ENCODE measurements at places on chromosomes 1 and 21.

- DNase-seq = no peak
Measured at GRCh38 chr1:114641377-114641776, 28.5 kb downstream of the DENND2C start.

DNA sequence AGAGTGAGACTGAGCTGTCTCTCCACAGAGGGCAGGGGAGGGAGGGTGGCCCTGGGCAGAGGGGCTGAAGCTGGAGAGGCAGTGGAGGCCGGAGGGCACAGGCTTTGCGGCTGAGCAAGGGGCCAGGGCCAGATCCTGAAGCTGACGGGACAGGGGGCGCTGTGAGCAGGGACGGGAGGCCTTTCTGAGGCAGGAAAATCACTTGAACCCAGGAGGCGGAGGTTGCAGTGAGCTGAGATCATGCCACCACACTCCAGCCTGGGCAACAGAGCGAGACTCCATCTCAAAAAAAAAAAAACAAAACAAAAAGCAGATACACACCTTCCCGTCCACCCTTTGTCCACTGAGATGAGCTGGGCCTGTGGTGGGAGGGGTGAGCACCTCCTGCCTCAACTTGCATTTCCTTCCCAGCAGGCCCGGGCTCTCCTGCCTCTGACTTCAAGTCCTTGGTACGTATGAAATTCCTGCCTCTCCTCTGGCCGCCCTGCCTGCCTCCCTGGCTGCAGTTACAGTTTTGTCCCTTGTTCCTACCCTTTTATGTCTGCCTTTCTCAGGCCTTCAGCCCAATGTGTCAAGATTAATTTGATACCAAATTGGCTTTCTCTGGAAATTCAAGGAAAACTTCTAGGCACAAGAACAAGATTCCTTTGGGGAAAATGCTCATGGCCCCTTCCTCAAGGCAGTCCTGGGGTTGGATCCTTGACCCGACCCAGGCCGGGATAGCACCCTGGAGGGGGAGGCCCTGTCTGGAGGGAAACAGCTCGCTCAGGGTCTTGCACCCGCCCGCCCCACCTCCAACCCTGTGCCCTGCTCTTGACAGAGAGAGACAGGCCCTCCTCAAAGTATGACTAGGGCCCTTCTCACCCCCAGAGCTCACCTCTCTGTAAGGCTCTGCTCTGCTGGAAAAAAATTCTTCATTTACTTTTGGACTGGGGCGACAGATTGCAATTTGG lies 11.2 kb upstream of the ADAMTSL4 start:
- DNase-seq = no peak

DNA sequence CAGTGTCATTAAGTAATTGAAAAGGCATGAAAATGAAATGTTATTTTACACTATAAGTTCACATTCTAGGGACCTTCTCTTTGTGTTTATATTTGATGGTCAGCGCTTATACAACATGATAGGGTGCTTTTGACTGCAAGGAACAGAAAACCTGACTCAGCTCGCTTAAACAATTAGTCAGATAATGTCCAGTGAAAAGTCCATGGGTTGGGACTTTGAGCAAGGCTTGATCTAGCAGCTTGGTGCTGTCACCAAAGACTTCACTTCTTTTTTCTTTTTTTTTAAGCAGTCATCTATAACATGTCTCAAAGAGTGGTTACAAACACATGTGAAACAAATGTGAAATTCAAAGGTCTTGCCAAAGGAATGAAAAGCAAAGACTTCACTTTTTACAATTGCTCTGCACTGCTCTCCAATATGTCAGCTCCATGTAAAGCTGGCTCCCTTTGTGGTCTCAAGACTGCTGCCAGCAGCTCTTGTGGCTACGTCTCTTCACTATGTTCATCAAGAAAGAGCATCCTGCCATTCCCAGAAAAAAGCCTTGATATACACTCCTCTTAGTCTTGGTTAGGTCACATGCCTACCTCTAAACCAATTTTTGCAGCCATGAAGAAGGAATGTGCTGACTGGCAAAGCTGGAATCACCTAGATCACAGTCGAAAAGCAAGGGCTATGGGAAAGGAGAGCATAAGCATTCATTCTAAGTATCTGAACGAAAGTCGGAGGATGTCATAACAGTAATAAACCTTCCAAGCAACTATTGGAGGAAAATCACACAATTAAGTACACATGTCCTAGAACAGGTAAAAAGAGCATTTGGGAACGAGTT lies 15.2 kb downstream of the F3 start:
- DNase-seq = no peak

DNA sequence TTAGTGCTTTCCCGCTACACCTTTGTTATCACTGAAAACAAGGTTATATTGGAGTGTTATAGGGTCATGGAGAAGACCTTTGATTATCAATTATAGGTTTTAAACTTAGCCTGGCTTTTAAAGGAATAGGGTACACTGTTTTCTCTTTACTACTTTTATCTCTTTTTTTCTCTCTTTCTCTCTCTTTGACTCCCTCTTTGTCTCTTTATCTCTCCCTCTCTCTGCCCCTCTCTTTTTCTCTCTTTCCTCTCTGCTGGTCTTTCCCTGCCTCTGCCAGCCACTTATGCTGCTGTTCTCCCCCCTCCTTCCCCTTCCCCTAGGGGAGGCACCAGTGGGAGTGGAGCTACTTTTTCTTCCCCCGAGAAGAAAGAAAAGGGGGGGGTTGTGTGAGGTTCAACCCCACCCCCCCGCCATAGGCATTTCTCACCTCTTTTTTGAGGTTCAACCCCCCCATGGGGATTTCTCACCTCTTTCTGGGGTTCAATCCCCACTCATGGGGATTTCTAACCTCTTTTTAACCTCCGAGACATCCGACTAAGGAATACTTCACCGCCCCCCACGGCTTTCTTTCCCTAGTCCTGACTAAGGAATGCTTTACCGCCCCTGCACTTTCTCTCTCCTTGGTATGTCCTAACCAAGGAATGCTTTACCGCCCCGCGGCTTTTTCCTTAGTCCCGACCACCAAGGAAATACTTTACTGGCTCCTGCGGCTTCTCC lies 17.2 kb upstream of the ZBTB8B start:
- no peak for DNase-seq

GRCh38 chr1:233620065-233620464 lies 6.2 kb downstream of the KCNK1 start:
- no peak for DNase-seq

DNA sequence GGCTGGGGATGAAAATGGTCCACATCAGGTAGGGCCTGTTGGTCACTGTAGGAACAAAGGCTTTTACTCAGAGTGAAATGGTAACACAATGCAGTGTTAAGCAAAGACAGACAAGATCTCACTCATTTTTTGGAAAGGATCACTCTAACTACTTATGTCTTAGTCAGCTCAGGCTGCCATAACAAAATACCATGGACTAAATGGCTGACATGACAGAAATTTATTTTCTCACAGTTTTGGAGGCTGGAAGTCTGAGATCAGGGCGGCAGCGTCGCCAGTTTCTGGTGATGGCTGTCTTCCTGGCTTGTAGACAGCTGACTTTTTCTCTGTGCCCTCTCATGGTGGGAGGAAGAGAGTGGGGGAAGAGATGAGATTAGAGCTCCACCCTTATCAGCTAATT lies 10.2 kb upstream of the MAGI3 start:
- DNase-seq = no peak

GRCh38 chr1:228471762-228472398 lies 15.3 kb upstream of the RNF187 start:
- DNase-seq = no peak

- DNase-seq = no peak
Measured at GRCh38 chr1:47711848-47712492, 274.1 kb downstream of the FOXD2 start.

- DNase-seq = no peak
Measured at GRCh38 chr1:13825033-13825432, 125.0 kb downstream of the PRDM2 start.

GRCh38 chr1:49694251-49694827 lies 329.4 kb downstream of the AGBL4 start:
- no peak for DNase-seq

DNA sequence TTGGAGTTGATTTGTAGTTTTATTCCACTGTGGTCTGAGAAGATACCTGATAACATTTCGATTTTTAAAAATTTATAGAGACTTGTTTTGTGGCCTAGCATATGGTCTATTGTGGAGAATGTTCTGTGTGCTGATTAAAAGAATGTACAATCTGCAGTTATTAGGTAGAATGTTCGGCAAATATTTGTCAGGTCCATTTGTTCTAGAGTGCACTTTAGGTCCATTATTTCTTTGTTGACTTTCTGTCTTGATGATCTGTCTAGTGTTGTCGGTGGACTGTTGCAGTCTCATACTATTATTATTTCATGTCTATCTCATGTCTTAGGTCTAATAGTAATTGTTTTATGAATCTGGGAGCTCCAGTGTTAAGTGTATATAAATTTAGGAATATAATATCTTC lies 116.8 kb downstream of the NME7 start:
- no peak for DNase-seq

- no peak for DNase-seq
Measured at GRCh38 chr1:38003261-38004250, 1.8 kb downstream of the FHL3 start.

- no peak for DNase-seq
Measured at GRCh38 chr1:153790313-153790965, 15.2 kb downstream of the SLC27A3 start.

DNA sequence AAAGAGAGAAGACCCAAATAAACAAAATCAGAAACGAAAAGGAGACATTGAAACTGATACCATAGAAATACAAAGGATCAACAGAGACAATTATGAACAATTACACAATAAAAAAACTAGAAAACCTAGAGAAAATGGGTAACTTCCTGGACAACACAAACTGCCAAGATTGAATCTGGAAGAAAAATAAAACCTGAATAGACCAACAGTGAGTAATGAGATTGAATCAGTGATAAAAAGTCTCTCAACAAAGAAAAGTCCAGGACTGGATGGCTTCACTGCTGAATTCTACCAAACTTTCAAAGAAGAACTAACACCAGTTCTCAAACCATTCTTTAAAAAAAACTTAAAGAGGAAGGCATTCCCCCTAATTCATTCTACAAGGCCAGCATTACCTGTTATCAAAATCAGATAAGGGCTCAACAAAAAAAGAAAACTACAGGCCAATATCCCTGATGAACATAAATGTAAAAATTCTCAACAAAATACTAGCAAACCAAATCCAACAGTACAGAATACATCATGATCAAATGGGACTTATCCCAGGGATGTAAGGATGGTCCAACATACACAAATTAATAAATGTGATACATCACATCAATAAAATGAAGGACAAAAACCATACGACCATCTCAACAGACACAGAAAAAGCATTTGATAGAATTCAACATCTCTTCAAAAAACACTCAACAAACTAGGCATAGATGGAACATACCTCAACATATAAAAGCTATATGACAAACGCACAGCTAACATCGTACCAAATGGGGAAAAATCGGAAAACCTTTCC lies 119.9 kb downstream of the ACBD6 start:
- DNase-seq = no peak

DNA sequence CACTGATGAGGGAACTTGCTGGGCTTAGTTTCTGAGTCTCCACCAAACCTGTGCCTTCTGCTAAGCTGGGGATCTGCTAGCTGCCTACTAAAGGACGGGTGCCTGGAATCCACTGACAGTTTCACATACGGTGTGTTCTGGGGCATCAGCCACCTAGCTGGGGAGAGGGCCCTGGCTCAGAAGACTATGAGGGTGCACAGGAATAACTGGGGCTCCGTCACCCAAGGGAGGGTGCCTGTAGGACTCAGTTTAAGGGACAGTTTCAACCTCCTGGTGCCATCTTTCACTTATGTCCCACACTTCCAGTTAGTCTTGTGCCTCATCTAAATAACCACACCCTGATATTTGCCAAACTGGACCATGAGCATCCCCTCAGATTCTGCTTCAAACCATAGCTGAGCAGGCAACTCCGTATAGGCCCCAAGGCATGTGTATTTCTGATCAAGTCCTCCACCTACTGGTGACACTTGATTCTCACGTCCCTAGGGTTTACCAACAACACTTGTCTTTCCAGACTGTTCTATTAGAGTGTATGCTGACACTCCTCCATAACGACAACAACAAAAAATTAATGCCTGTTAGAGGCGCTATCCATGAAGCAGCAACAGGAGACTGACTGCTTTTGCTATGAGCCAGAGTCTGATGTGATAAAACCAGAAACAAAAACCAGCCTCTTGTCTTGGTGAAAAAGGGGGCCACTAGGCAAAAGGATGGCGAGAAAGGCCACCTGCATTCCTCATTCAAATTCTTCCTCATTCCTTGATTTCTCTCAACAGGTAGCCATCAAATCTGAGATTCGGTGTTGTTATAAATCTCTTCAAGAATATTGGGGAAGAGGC lies 55.0 kb upstream of the PAXBP1 start:
- no peak for DNase-seq

GRCh38 chr1:29519788-29520110 lies 283.4 kb downstream of the PTPRU start:
- DNase-seq = no peak

GRCh38 chr1:2636733-2637132 lies 3.9 kb upstream of the MMEL1 start:
- no peak for DNase-seq

DNA sequence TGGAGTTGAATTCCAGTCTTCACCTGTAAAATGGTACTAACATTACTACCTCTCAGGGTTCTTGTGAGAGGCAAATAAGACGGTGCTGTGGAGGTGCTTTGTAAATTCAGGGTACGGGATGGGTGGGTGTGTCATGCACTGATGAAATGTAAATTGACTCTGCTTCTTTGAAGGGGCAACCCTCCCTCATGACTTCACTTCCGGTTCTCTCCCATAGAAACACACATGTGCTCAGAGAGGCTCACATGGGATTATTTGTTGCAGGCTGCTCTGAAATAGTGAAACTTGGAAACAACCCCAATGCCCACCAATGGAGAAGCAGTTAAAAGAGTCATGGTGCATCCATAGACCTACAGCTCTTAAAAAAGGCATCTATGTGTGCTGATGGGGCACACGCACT lies 44.9 kb upstream of the SCMH1 start:
- DNase-seq = no peak

- DNase-seq = no peak
Measured at GRCh38 chr1:184974837-184975115, 468 bp upstream of the NIBAN1 start.

- DNase-seq = no peak
Measured at GRCh38 chr1:40627987-40628902, 37.2 kb downstream of the RIMS3 start.

- DNase-seq = no peak
Measured at GRCh38 chr1:213899413-213899812, 88.4 kb upstream of the PROX1 start.

- no peak for DNase-seq
Measured at GRCh38 chr1:204075890-204076846, 3.3 kb downstream of the SOX13 start.

DNA sequence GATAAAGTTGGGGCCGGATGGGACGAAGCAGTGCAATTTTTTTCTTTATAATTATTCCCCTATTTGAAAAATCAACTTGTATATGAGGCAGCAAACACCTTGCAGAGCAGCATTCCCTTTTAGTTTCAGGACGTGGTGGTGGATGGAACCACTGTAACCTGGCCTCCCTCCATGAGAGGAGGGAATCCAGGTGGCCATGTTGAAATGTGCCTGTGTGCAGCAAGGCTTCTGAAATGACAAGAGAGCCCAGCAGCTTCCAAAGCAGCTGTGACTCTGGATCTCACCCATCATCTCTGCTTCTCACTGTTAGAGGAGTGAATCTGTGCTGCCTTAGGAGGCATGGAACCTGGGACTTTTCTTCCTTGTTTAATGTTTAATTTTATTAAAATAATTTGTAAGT lies 42.3 kb downstream of the NFIA start:
- DNase-seq = no peak

All from activated CD4-positive, CD25-positive, alpha-beta regulatory T cell (primary cell).